Stimulated activated CD8-positive, alpha-beta memory T cell treated with anti-CD3 and anti-CD28 coated beads, Interleukin-7, amount 100 ng/mL, for 24 hours (primary cell): ENCODE measurements at places on chromosomes 4 and X.

GRCh38 chrX:108159028-108159670 lies 67.6 kb downstream of the ATG4A start:
- DNase-seq = no peak

DNA sequence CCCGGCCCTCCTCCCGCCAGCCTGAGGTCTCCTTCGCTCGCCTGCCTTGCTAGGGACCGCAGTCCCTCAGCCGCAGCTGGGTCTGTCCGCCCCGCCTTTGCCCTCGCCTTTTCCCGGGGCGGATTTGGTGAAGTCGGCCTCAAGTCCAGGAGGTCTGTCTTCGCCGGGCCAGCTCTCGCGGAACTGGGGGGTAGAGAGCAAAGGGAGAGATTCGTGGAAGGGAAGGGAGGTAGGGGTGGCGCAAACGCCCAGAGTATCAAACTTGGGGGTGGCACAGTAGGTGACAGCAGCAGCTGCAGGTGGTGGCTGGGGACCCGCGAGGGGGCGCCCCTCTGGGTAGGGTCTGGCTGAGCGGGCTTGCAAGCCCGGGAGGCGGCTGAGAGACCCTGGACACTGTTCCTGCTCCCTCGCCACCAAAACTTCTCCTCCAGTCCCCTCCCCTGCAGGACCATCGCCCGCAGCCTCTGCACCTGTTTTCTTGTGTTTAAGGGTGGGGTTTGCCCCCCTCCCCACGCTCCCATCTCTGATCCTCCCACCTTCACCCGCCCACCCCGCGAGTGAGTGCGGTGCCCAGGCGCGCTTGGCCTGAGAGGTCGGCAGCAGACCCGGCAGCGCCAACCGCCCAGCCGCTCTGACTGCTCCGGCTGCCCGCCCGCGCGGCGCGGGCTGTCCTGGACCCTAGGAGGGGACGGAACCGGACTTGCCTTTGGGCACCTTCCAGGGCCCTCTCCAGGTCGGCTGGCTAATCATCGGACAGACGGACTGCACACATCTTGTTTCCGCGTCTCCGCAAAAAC lies at the start of gene NPY2R:
TSS of gene NPY2R (plus strand) at position 379 of the 797 bp plus-strand sequence. CDS start 5,304 bp downstream, outside the sequence.
- DNase-seq = no peak

DNA sequence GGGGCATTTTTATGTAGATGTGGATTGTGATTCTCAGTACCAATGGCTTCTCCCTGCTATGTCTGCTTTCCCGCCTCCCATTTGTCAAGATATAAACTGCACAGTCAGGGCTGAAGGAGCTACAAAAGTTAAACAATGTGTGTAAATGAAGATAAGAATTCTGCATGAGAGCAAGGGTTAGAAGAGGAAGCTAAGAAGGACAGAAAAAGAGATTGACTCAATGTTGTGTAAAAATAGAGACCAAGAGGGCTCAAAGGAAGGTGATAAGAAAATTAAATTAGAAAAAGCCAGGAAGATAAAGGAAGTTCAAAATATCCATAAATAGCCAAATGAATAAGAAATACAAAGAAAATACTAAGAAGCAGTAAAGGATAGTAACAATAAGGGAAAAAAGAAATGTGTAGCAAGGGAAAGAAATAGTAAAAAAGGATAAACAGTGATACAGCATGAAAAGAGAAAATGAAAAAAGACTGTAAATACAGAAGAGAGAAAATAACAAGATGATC lies 82.5 kb downstream of the AMELX start:
- no peak for DNase-seq

DNA sequence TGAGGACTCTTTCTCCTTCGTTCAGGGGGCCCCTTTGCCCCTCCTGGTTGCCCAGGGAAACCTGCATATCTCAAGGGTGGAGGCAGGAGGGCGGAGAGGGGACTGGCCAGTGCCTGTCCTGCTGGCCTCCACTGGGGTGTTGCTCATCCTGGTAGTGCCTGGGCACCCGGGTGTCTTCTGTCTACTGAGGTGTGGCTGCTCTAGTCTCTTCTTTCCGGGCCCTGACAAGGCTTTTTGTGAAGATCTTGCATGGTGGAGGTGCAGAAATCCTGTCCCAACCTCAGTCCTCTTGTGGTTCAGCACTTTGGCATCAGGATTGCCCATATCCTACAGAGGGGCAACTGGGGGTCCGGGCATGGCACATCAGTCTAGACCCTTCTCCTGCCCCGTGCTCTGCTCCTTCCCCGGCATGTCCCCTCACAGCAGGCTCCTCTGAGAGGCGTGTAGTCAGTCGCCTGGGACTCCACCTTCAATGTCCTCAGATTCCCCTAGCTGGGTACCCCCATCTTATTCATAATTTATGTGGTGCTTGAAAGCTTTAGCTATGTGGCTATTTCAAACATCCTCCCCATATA lies 1.9 kb downstream of the CCDC110 start:
- no peak for DNase-seq

GRCh38 chr4:55396308-55397125 lies 760 bp downstream of the TMEM165 start:
- no peak for DNase-seq

DNA sequence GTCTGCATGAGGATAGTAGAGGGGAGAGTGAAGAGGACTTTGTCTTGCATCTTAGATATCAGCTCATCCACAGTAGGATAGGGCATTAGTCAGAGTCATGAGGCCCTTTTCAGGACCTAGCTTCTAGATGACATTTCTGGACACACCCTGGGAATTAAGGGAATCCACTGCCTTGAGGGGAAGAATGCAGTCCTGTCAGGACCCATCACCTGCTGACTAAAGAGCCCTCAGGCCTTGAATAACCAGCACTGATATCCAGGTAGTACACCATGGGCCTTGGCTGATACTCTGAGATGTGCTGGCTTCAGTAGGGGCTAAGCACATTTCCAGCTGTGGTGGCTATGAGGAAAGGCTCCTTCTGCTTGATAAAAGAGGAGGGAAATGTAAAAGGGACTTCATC lies 134.4 kb downstream of the EDA2R start:
- DNase-seq = no peak

GRCh38 chrX:107676559-107677378 lies 48.5 kb downstream of the PRPS1 start:
- DNase-seq = no peak

GRCh38 chr4:30828264-30828926 lies 108.2 kb downstream of the PCDH7 start:
- DNase-seq = no peak

GRCh38 chrX:39199429-39199828 lies 398.2 kb downstream of the MID1IP1 start:
- no peak for DNase-seq

- DNase-seq = no peak
Measured at GRCh38 chrX:9668537-9668936, 97.1 kb downstream of the GPR143 start.

DNA sequence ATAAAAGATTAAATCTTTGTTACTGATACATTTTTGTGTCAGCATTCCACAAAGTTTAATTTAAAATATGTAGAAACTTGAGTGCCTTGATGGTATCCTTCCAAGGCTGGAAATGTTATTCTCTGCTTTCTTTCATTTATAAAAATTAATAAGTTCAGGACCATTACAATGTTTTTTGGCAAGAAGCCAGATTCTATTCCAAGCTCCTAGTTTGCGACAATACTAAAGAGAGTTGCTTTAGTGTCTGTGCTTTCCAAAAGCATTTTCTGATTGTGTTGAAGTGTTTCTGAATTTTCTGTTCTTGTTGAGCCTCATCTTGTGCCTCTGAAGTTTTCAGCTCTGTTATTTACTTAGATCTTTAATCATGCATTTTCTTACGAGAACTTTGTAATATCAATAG lies 516.2 kb downstream of the KCTD8 start:
- DNase-seq = no peak

GRCh38 chrX:95505721-95506120 lies 1178.9 kb upstream of the DIAPH2 start:
- no peak for DNase-seq

- no peak for DNase-seq
Measured at GRCh38 chr4:106287353-106287969, 28.5 kb downstream of the TBCK start.

DNA sequence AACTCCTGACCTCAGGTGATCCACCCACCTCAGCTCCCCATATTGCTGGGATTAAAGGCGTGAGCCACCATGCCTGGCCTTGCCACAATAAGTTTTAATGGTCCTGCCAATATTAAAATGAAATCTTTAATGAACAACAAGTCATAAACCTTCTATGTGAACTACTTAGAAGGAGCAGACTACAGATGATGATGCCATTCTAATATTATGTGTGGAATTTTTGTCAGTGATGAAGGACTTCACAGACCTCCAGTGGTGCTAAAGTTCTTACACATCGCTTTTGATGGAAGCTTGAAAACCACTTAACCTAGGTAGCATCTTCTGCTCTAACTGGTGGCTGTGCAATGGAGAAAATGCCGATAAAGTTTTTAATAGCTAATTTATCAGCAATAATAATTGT lies 331.4 kb downstream of the CCSER1 start:
- DNase-seq = no peak

GRCh38 chrX:31649201-31649600 lies 577.4 kb upstream of the FTHL17 start:
- no peak for DNase-seq

DNA sequence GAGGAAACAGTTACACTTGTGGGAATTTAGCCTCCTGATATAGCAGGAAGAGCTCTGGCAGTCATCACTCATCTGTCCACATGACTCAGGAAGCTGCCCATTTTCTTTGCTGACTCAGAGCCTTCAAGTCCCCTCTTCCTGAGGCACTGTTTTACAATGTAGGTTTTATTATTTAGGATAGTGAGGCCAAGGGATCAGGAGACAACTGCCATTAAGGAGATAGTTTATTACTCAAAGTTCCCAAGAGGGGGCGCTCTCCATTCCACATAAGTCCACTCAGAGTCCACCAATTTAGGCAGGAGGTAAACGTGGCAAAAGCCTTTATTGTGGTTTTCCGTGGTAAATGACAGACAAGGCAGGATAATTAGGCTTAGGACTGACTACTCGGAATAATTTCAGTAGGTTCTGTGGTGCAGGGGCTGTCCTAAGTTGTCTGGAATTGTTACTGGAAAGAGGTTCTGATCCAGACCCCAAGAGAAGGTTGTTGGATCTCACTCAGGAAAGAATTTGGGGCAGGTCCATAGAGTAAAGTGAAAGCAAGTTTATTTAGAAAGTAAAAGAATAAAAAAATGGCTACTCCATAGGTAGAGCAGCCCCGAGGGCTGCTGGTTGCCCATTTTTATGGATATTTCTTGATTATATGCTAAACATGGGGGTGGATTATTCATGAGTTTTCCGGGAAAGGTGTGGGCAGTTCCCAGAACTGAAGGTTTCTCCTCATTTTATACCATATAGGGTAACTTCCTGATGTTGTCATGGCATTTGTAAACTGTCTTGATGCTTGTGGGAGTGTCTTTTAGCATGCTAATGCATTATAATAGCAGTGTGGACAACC lies 96.0 kb upstream of the RAB40AL start:
- no peak for DNase-seq

DNA sequence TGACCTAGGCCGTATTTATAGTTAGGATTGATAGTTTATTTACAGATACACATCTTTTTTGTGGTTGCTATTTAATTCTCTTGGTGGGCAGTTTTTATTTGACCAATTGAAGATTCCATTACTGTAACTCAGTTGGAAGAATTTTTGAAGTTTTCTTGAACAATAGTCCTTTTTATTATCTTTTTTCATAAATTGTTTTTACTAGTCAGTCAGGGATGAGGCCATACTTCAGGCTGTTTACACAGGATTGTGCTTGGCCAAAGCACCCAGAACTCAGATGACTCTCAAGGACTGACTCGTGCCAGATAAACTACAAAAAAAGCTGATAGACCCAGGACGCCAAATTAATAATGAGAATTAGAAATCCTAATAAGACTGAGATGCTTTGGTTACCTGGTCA lies 7.0 kb downstream of the HERC3 start:
- no peak for DNase-seq

GRCh38 chrX:134692990-134693389 lies 34.7 kb upstream of the PLAC1 start:
- no peak for DNase-seq

GRCh38 chr4:38177641-38178391 lies 217.6 kb downstream of the PTTG2 start:
- DNase-seq = no peak

DNA sequence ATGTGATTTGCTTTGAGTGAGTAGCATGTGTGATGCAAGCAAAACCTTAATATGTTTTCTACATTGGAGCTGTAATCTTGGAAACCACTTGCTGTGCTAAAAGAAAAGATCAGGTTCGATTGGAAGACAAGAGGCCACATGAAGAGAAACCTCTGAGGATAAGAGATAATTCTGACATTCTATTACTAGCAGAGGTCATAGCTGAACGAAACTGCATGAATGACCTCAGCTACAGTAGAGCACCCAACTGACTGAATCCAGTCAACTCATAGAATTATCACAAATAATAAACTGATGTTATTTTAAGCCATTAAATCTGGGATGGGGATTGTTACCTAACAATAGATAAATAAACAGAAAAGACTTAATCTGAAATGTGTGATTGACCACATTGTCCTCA lies 147.1 kb downstream of the CAMK2D start:
- DNase-seq = no peak

DNA sequence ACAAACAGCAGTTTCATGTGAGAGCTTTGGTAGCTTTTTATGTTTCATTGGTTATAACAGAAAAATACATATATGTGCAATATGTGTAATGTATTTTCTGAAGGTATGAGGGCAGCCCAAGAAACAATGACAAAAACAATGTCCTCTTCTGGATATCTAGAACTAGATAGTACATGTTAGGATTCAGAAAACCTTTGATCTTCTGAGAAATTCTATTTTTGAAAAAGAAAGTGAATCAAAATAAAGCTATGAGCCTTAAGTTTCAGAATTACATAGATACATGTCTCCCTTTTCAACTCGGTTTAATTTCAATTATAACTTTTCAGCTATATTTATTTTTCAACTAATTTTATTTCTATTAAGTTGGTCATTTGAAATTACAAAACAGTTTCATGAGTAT lies 131.9 kb downstream of the REELD1 start:
- no peak for DNase-seq

DNA sequence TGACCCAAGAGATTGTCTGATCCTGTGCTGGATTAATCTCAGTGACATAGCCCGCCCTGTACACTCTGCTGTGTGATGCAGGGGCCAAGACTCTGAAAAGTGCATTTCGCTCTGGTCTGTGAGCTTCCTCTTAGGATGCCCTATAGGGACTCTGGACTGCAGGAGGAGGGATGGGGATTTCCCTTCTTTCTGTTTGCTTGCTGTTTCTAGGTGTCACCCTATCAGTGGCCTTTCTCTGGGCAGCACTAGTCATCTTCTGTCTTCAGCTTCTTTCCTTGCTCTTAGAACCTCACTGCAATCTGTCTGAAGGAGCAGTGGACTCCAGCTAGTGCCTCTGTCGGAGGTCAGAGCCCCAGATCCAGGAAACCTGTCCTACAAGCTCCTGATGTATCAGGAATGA lies 34.5 kb upstream of the SCRG1 start:
- DNase-seq = no peak

DNA sequence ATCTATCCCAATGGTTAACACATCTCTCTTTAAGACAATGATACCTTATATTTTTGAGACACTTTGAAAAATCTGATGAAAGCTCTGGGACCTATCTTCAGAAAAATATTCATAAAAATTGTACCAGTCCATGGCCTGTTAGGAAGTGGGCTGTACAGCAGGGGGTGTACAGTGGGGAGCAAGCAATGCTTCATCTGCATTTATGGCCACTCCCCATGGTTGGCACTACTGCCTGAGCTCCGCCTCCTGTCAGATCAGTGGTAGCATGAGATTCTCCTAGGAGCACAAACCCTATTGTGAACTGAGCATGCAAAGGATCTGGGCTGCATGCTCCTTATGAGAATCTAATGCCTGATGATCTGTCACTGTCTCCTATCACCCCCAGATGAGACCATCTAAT lies 42.6 kb downstream of the C4orf51 start:
- no peak for DNase-seq

- DNase-seq = no peak
Measured at GRCh38 chr4:4339504-4340085, 47.3 kb upstream of the NSG1 start.
